ENCODE measurements at places on chromosomes 16 and 17.

- DNase-seq: no peak
These were observed 367.4 kb upstream of the TNRC6C start for GRCh38 chr17:77590951-77591735.

- peak; percentile 59 for DNase-seq
These were observed 20.2 kb upstream of the RBFOX3 start for GRCh38 chr17:79630821-79631639.

DNA sequence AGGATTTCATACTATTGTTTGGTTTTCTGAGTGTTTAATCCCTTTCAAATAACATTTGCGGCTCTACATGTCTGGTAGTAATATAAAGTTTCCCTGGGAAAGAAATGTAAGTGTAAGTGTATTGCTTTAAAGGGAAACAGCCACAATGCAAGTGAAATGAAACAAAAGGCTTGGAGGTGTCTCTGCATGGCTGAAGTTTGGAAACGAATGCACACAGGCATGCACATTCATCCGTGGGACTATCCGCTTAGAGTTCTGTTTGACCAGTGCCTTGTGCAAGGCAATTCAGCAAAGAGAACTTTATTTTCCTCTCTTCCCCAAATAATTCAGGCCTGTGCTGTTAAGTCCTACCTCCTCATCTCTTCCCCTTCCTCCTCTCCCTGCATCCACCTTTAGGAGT is 56.1 kb upstream of the MRTFB start:
- no peak for DNase-seq

- no peak for DNase-seq
These were observed 96.2 kb downstream of the PGS1 start for GRCh38 chr17:78474614-78475146.

GRCh38 chr16:78137782-78138616 is 38.5 kb downstream of the WWOX start:
- no peak for DNase-seq

GRCh38 chr16:57258226-57258909 is 13.3 kb downstream of the ARL2BP start:
- DNase-seq: no peak

DNA sequence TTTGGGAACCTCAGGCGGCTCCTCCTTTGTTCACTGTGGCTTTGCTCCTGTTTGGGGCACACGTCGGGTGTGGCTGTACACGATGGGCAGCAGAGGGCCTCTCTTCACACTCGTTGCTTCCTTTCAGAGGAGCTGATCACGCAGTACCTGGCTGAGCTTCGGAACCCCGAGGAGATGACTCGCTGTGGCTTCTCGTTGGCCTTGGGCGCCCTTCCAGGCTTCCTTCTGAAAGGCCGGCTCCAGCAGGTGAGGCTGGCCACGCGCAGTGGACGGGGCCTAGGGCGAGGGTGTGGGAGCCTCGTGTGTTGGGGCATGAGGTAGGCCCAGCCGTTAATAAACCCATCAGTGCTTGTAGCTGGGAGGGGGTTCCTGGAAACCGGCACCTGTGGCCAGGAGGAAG is 85.0 kb upstream of the ZNF750 start:
- no peak for DNase-seq

DNA sequence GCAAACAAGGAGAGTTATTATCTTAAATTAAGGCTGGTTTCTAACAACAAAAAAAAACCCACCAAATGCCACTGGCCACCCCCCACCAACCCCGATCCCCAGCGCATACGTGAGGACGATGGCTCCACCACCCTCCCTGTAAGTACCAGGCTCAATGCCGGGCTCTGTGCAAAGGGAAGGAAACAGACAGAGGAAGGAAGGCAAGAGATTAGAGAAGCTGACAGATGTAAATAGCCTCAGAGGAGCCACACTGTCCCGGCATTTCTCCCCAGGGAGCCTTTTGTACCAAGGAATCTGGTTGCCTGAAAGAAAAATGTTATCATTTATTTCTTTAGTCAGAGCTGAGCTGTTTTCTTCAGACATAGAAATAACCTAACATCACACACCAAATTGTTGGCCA is 13.1 kb downstream of the SOST start:
- no peak for DNase-seq

GRCh38 chr17:82217530-82218204 is 5.0 kb upstream of the CCDC57 start:
- DNase-seq: no peak

DNA sequence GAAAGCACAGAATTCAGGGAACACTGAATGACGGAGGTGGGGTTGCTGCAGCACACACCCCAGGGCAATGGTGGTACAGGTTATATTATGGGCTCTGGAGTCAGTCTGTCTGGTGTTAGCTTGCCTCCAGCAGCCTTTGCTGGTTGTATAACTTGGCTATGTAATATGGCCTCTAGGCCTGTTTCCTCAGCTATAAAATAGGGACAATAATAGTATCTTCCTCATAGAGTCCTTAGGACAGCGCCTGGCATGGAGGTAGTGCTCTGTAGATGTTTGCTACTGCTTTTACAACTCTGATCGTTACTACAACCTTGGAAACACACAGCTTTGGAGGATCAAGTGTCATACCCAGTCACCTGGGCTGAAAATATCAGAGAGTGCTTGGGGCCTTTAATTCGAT is 31.5 kb downstream of the GTF3C1 start:
- no peak for DNase-seq

- peak; percentile 30 for DNase-seq
These were observed 2.1 kb upstream of the MFAP4 start for GRCh38 chr17:19388791-19389785.

GRCh38 chr17:71699907-71700306 is 420.9 kb upstream of the SOX9 start:
- no peak for DNase-seq

DNA sequence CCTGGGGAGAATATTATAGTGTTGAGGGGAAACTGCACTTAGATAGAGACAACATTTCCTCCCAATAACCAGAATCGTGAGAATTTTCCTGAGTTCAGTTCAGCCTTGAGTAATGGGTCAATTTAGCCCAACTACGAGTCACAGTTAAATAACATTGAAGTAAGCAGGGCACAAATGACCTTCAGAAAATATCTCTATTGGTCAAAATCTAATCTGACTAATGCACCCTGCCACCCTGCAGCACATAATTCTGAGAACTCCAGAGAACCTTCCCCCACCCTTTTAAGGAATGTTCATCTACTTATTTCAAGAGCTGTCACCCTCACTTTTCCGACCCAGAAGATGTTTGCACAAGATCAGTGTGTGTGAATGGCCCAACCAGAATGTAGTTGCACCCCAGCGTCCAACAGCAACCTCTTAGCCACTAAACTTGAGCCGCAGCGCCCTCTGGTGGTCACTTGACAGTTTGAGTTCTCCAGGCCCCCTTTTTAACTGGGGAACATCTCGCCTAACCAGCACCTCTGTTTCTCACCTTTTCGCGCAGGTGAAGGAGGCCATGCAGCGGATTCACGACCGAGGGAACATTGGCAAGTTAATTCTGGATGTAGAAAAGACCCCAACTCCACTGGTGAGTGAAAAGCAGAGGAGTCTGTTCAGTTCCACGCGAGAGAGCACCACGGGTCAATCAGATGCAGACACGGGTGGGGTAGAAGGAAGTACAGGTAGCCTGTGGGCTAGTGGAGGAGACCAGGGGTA is 50.9 kb upstream of the CLEC3A start:
- peak; percentile 77 for DNase-seq

GRCh38 chr16:6558661-6559060 is 774.0 kb upstream of the RBFOX1 start:
- no peak for DNase-seq

DNA sequence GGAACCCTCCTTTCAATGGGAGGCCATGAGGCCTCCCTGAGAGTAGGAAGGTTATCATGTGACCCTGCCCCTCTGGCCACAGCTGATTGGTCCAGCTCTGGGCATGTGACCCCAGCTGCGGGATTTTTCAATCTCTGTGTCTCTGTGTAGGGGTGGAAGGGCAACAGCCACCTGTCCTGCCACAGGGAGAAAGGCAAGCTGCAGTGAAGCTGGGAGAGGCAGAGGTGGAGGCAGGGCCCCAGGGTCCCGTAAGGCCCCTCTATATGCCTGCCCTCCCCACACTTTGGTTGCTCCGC is 10.9 kb downstream of the DNAAF8 start:
- no peak for DNase-seq

DNA sequence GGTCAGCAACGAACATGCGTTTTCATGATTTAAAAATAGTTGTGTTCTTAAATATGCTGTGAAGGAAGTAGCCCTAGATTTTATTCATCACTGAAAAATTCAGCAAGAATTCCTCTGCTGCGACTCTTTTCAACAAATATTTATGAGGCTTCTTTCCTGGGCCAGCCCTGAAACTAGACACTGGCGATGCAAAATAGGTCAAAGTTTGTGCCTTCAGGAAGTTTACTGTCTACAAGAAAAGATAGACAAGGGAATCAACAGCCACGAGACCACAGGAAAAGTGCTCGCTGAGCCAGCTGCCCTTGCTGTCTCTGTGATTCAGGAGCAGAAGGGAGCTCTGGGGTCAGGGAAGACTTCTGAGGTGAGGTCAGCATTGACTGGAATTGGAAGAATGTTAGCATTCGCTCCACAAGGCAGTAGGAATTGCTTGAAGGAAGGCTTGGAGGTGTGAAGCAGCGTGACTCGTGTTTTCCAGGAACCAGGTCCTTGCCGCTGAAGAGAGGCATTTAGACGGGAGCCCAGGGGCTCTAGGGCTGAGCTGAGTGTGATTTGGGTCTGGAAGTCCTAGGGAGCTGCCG is 1.9 kb upstream of the RPL26 start:
- no peak for DNase-seq

GRCh38 chr17:58236394-58236793 is 2.0 kb upstream of the LPO start:
- no peak for DNase-seq

DNA sequence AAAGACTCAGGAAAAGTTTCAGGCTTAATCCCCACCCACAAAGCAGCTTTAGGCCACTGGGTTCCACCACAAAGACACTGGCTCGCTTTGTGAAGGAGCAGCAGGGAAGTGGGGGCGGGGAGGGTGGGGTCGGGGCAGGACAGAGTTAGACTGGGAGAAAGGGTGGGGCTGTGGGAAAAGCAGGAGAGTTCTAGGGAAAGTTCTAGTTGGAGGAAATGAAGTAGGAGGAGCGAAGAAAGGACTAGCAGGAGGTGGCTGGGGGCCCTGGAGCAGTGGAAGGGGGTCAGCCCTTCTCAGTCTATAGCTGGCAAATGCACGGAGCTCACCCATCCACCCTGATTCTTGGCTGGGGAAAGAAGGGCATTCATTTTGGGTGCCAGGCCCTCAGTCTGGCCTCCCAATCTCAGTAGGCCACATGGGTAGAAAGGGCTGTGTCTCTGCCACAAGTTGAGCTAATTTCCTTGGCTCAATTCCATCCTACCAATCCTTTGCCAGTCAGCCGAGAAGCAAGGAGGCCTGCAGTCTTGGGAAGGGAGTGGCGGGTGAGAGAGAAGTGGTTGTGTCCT is 4.6 kb downstream of the INPP5K start:
- no peak for DNase-seq

GRCh38 chr16:59046335-59046734 is 312.2 kb upstream of the GOT2 start:
- no peak for DNase-seq

GRCh38 chr16:66740010-66740409 is 11.4 kb downstream of the DYNC1LI2 start:
- no peak for DNase-seq

DNA sequence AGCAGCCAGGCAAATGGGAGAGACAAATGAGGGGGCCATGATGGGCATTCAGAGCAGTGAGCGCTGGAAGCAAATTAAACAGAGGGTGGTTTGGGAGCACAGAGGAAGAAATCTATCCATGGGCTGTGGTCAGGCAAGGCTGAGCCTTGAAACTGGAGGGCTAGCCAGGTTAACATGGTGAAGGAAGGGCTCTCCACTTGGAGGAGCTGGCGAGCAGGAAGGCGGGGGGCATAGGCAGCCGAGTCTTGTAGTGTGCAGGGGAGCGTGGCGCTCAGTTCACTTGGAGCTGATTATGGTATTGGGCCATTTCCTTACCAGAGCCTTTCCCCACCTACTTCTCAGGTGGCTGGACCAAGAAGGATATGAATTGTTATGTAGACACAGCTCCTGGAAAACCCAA is 189.7 kb downstream of the SNX29 start:
- no peak for DNase-seq

- DNase-seq: no peak
These were observed 38.6 kb downstream of the SKAP1 start for GRCh38 chr17:48391444-48391843.

DNA sequence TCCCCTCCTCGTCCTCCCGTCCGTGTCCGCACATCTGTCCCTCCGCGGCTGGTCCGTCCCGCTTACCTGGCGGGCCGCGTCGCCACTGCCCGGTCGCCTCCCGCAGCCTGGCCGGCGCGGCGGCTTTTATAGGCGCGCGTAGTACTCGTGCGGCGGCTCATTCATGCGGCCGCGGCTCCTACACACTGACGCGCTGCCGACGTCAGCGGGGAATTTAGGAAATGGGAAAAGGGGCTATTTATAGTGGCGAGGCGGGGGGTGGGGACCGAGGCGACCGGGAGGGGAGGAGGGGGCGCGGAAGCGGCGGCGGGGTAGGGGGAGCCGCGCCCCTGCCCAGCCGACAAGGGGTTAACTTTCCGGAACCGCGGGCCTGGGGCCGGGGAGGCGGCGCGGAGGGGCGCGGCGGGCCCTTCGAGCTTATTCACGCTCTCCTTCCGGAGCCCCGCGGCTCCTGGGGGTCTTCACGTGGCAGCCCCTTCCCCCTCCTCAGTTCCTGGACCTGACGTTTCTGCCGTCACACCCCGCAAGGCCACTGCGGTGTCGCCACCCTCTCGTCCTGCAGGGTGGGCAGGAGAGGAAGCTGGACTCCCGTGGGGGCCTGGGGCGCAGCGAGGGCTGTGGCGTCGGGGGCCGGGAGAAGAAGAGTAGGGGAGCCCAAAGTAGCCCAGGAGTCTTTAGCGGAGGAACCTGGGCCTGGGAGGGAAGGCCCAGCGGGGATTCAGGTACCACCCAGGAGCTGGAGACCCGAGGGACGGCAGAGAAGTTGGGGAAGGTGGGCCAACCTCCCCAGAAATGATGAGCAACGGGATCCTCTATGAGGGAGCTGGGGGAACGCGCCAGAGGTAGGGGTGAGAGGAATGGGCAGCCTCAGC is 3.6 kb upstream of the HIC1 start:
- DNase-seq: no peak

DNA sequence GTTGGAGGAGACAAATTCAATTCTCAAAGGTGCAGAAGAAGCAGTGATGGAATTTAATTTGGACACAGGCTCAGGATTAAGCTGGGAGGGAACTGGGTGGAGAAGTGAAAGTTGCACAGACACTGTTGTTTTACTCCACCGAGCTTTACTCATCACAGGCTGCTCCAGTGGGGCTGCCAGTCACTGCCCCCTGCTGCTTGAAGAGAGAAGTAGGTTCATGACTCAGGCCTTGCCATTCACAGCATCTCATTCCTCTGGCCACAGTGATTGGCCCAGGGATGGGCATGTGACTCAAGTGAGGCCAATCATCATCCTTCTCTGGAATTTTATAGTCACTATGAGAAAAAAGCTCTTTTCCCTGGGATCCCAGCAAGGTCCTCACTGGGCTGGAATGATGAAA is 11.8 kb downstream of the GNAO1 start:
- no peak for DNase-seq

DNA sequence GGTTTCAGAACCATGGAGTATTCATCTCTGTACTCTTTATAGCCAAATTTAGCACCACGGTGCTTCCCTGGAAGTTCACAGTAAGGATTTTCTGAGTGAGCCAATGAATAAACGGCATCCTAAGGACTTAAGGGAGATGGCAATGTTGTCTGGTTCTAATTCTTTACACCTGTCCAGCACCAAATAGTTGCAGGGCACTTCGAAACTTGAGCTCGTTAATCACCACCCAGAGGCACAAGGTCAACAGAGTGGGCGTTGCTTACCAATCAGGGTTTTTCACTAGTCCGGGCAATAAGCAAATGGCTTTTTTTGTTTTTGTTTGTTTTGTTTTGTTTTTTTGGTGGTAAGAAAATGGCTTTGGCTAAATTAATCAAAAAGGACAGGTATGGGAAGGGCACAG is 28.2 kb upstream of the TMEM220 start:
- no peak for DNase-seq

Data from left forelimb (tissue), 1 donor.